Activated CD4-positive, alpha-beta T cell treated with anti-CD3 and anti-CD28 coated beads, Interleukin-2, amount 10 ng/mL, durations not matched to agents 7 days and 5 days (primary cell): ENCODE measurements at places on chromosomes 3 and 15. TPM values are rescaled to one million over a fixed set of nuclear protein-coding genes. Genes with fewer than 3 reads are reported as not detected.

The PLA1A gene
- not detected for total RNA-seq

The ADAMTS9 gene
- not detected for total RNA-seq

The KBTBD12 gene
- total RNA-seq = not detected

The LSAMP gene
- not detected for total RNA-seq

The HGD gene
- total RNA-seq = 0.55 TPM

The GPR149 gene
- not detected for total RNA-seq

The PPARG gene
- total RNA-seq = 0.52 TPM

The PRSS50 gene
- total RNA-seq = not detected

The ITGA11 gene
- total RNA-seq = 1.0 TPM

The SAMMSON gene
- not detected for total RNA-seq

The SENP7 gene
- total RNA-seq = 34.2 TPM

The SI gene
- not detected for total RNA-seq

The GAP43 gene
- not detected for total RNA-seq

The ALG1L2 gene
- total RNA-seq = 0.42 TPM

The GUCA1C gene
- not detected for total RNA-seq

The GOLGA6L4 gene
- total RNA-seq = 0.83 TPM

The KLHDC8B gene
- total RNA-seq = 1.7 TPM

The TRIM71 gene
- total RNA-seq = not detected

DNA sequence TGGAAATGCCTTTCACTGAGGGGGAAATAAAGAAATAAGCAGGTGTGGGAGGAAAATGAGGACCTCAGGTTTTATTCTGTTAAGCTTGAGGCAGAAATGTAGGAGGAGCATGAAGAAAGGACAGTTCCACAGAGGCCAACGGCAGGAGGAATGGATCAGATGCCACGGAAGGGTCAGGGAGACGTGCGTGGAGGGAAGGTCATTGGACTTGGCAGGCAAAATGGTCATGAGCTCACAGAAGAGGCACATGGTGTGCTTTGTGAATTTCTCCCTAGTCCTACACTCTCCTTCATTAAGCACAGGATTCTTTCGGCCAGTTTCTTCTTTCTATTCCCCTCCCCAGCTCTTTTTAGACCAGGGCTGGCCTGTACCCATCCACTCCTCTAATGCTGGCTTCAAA lies 32.5 kb upstream of the THSD4 start:
- DNase-seq = no peak

- no peak for DNase-seq
Measured at GRCh38 chr3:181698263-181698954, 13.3 kb upstream of the SOX2 start.

DNA sequence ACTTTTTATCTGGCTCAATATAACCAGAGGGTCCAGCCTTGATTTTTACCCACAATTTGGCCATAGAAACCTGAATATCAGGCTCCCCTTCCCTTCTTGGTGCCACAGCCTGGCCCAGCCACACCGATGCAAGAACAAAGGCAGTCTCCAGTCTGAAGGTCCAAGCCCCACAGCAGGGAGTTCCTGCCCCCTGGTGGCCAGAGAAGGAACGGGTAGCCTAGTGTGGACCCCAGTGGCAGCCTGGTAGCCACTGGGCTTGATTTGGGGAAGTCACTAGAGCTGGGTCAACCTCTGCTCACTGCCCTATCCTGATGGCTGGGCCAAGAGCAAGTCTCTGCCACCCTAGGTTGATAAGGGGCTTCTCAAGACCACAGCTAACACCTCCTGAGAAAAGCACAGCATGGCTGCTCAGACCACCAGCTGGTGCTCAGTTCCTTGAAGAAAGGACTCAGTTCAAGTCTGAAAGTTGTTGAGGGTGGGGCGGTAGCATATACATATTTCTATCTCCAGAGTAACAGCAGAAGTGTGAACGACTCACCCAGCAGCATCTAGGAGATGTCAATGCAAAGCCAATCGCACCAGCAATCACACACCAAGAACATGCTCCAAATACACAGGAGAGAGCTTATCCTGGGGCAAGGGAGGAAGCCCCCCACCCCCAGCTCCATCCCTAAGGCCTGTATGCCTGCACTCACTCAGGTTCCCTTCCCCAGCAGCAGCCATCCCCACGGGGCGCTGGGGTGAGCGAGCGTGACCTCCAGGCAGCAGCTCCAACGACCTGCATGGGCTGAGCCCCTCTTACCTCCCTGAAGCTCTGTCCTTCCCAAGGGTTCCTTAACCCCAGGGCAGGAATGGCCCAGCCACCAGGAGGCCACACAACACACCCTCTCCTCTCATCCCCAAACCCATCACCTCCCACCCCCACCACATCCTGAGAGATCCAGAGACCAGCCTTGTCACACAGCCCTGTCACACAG lies 7.6 kb downstream of the PFKFB4 start:
- DNase-seq = peak; percentile 89

- no peak for DNase-seq
Measured at GRCh38 chr3:170802164-170803151, 67.5 kb downstream of the RPL22L1 start.

- no peak for DNase-seq
Measured at GRCh38 chr3:182797876-182798275, 4.6 kb downstream of the ATP11B start.

- DNase-seq = no peak
Measured at GRCh38 chr3:30232142-30232541, 374.3 kb upstream of the TGFBR2 start.

DNA sequence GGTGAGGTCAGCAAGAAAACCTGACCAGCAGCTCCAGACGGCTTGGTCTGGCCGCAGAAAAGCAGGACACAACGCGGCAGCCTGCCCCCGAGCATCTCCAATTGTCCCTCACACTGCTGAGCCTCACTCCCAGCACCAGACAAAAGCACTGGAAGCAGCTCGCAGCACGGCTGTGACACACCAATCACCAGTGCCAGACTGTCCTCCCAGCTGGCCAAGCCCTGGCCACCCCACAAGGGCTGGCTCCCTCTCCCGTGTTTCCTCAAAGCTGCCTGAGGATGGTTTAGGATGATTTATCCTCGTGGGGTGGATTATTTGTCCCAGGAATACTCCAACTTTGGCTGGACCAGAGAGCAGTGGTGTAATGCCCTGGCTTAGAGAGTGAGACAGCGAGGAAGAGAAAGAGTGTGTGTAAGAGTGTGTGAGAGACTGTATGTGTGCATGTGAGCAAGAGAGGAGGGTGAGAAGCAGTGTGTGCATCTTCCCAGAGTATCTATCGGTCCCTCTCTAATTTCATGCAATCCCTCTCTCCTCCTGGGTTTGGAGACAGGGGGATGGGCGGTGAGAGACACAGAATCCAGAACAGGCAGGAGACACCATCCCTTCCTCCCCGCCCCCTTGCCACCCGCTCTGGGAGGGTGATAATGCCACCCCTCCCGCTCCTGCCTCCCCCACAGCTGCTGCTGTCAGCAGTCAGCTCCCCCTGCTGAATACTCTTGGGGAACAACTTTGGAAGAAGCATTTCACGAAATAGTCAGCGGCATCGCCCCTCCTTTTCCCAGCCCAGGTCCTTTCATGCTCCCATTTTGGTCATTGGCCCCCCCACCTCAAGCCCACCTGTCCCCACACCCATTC lies 34.2 kb downstream of the SEMA5B start:
- DNase-seq = no peak

DNA sequence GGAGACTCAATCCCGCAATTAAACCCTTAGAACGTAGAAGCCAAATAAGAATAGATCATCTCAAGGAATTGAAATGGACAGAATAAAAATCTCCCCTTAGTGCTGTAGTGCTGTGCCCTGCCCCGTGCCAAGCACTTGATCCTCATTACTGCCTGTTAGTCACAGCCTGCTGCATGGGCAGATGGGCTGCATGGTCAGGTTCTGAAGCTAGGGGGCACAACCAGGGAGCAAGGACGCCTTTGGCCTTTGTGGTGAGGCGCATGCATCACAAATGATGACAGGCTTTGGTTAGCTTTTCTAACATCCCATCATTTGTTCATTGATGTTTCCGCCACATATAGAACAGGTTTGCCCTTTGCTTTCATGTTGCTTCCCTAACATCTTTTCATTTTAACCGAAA lies 336.3 kb upstream of the ADAMTS9 start:
- DNase-seq = no peak

DNA sequence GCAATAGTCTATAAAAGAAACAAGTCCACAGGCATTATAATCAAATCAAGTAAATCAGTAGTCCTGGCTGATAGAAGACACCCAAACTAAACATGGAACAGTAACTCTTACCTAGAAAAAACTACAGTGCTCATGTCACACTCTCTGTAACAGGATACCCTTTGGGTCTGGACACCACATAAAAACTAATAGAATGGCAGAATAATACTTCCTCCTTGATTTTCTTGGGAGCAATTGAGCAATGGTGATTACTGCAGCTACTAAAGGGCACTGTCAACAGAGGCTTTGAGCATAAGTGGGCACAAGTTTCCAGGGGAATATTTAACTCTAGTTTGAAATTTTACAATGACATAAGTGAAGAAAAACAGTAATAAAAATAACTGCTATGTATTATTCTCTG lies 59.5 kb downstream of the GLB1 start:
- DNase-seq = no peak

- DNase-seq = no peak
Measured at GRCh38 chr3:127074900-127075360, 92.0 kb downstream of the PLXNA1 start.

DNA sequence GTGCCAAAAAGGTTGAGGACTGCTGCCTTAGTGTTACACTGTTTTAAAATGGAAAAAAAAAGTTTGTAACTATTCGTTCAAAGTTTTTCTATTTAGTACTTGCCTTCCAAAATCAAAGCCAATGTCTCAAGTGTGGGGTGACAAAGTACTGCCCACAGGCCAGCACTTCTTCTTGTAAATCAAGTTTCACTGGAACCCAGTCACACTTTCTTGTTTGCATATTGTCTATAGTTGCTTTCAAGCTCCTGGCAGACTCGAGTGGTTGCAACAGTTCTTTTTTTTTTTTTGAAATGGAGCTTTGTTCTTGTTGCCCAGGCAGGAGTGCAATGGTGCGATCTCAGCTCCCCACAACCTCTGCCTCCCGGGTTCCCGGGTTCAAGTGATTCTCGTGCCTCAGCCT lies 75.3 kb upstream of the RPL35A start:
- no peak for DNase-seq

GRCh38 chr15:76199106-76200082 lies 111.9 kb downstream of the ETFA start:
- DNase-seq = no peak

- DNase-seq = no peak
Measured at GRCh38 chr3:167854846-167855245, 119.3 kb downstream of the SERPINI1 start.

GRCh38 chr15:98866511-98866910 lies 141.1 kb downstream of the PGPEP1L start:
- no peak for DNase-seq

DNA sequence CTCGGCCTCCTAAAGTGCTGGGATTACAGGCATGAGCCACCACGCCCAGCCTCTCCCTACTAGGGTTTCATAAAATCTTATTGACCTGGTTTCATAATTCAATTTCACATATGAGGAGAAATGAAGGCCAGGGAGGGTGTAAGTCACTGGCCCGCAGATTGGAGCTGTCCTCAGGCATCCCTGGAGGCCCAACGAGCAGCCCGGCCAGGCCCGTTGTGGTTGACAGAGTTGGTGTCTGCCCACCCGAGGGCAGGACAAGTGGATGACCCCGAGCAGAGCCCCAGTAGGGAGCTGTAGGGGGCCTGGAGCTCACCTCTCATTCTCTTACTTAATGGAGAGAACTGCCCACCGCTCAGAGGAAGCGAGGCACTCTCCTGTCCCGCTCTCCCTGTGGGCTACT lies 78.9 kb downstream of the CPN2 start:
- DNase-seq = no peak

DNA sequence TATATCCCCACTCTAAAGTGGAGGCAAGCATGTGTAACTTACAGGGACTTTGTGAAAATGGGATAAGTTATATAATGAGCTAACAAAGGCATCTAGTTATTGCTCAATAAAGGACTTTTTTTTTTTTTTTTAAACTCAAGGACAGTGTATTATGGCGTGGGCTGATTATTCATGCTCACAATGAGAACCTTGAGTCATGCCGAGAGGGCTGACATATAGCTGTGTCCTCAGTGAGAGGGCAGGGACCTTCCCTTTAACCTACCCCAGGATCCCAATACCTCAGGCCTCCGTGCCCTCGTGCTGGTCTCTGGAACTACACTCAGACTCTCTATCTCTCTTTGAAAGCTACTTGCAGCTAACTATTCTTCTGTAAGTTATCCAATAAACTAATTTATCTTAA lies 319.9 kb upstream of the ICE2 start:
- no peak for DNase-seq

GRCh38 chr3:53260286-53260785 lies 4.5 kb upstream of the TKT start:
- DNase-seq = no peak

DNA sequence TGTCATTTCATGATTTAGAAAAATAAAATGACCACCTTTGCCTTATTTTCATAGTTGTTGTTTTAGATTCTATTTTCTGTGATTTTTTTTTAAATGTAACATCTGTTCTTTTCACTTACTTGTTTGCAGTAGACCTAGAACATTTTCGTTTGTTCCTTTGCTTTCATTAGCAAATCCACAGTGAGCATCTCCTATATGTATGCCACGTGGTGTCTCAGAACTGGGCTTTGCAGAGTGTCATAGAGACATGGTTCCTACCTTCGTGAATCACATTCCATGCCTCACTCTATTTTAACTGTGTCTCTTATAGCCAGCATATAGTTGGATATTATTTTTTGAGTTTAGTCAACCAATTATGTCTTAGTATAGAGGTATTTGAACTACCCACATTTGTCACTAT lies 118.2 kb downstream of the KLF13 start:
- no peak for DNase-seq

DNA sequence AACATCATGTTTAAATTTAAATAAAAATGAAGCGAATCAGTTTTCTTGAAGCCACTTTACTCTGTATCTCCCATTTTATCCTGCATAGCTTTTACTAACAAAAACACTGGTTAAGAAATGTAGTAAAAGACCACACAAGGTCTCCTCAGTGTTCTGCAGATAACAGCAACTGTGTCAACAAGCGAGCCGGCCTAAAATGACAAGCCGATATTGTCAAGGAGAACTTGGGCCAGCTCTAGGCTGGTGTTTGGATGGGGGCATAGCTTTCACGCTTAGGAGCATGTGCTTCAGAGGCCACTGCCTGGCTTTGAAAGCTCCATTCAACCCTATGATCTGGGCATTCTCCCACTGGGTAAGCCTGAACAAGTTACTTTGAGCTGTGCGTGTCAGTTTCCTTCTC lies 38.1 kb downstream of the MFSD1 start:
- DNase-seq = no peak

DNA sequence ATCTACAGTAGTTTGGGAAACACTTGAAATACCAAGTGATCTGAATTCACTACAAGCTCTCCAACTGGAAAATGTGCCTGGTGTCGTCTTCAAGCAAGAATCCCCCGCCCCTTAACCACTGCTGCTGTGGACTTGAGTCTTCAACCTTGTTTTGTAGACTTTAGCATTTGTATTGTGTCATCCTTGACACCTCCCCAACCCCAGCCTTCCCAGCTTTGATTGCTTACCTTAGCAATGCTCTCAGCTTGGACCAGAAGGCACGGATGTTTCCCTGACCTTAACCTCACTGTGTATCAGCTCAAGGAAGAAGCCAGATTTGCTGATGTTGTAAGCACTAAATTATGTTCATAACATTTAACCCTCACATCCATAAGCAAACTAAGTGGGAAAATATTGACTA lies 146.4 kb downstream of the IGF1R start:
- DNase-seq = no peak
